ENCODE measurements at places on chromosomes 3 and 15. TPM values are rescaled to one million over a fixed set of nuclear protein-coding genes. Genes with fewer than 3 reads are reported as not detected.

The FBXL22 gene
- total RNA-seq, result 0.49 TPM

The HRH1 gene
- total RNA-seq, result 7.0 TPM

The LXN gene
- total RNA-seq, result not detected

The RAF1 gene
- total RNA-seq, result 64.3 TPM

The PCOLCE2 gene
- total RNA-seq, result 4.4 TPM

The PLD1 gene
- total RNA-seq, result 8.4 TPM

- peak; percentile 60 for DNase-seq
These were observed 183.6 kb upstream of the ATP11B start for GRCh38 chr3:182609575-182610156.

- DNase-seq, result no peak
These were observed 32.9 kb upstream of the CRTC3 start for GRCh38 chr15:90496791-90497190.

- DNase-seq, result no peak
These were observed 14.0 kb upstream of the DYNC1LI1 start for GRCh38 chr3:32584660-32585059.

- DNase-seq, result no peak
These were observed 169.7 kb downstream of the ANXA2 start for GRCh38 chr15:60228101-60228500.

DNA sequence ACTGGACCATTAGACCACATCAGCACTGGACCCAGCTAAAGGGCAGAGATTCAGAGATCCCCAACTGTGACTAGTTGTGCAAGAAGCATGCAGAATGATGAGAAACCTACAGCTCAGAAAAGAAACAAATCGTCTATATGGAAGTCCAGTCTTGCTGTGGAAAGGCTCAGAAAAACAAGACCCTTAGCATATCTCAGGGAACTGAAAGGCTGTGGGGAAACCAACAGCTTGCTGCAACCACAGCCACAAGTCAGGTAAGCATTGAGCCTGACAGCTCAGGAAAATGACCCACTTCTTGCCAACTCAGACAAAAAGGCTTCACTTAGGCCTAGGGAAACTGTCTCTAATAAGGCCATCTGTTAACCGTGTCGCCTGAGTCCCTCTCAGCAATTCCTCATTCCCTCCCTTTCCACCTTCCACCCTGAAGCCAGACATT is 145.6 kb downstream of the LSAMP start:
- DNase-seq, result no peak

- no peak for DNase-seq
These were observed 1009.1 kb upstream of the SEMA6D start for GRCh38 chr15:46708226-46708625.

GRCh38 chr3:13034861-13035260 is 38.4 kb downstream of the IQSEC1 start:
- DNase-seq, result no peak
